ENCODE measurements at places on chromosomes 11 and 22. TPM values are rescaled to one million over a fixed set of nuclear protein-coding genes. Genes with fewer than 3 reads are reported as not detected.

DNA sequence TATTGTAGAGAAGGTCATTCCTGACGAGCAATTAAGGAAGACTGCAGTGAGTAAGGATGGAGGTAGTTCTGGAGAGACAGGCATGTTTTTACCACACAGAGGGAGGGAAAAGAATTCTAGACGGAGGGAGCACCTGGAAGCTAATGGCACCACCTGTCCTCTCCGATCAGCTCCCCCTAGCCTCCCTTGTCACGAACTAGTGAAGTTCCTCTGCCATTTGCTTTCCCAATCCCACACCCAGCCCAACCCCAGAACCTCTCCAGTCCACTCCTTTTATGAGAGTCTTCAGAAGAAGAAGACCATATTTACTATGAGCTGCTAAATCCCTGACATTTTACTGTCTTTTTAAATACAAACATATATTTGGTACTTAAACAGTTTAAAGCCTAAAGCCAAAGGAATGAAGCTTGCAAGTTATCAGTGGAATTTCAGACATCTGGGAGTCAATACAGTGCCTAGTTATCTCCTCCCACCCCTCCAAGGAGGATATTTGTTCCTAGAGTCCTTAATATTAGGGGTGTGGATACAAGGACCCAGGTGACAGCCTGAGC, 46.1 kb upstream of the HSPA8 start:
- DNase-seq: no peak

SMIM35 gene
- not detected for total RNA-seq

DNA sequence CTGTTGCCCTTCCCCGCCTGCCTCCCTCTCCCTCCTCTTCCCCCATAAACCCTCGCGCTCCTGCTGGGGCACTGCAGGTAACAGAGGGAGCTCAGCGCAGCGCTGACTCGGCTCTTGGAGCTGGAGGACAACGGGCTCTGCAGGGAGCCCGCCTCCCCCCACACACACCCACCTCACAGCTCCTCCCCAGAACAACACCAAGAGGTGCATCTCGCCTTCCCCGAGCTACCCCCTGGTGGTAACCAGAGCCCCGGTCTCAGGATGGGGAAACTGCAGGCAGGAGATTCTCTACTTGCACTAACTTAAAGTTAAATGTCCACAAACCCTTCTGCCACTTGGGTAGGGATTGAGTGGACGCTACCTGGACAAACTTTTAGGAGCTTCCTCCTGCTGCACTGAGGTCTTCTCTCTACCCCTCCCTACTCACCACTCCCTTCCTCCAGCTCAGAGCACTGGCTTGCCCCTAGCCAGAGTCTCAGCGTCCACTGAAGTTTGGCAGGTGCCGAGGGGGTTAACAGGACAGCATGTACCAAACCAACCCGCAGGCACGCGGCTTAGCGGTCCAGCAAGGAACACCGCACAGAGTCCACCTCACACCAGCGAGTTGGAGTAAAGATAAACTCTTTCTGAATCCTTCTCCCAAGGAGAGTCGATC, 4.0 kb upstream of the SCN4B start:
- DNase-seq: no peak

MRGPRF gene
- total RNA-seq: 29.8 TPM

DNA sequence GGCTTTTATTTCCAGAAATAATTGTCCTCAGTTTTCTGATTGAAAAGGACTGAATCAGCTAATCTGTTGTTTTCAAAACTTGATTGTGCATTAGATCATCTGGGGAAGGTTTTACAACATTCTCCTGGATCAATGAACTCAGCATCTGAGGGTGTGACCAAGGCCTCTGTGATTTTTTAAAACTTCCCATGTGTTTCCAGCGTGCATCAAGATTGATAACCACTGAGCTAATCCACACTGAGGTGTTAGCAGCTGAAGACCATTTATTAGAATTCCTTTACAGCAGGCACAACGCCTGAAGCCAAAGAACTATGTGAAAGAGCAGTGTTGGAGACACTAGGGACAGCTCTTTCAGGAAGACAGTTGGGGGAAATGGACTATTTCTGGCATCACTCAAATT, 10.2 kb downstream of the VSTM5 start:
- no peak for DNase-seq

DNA sequence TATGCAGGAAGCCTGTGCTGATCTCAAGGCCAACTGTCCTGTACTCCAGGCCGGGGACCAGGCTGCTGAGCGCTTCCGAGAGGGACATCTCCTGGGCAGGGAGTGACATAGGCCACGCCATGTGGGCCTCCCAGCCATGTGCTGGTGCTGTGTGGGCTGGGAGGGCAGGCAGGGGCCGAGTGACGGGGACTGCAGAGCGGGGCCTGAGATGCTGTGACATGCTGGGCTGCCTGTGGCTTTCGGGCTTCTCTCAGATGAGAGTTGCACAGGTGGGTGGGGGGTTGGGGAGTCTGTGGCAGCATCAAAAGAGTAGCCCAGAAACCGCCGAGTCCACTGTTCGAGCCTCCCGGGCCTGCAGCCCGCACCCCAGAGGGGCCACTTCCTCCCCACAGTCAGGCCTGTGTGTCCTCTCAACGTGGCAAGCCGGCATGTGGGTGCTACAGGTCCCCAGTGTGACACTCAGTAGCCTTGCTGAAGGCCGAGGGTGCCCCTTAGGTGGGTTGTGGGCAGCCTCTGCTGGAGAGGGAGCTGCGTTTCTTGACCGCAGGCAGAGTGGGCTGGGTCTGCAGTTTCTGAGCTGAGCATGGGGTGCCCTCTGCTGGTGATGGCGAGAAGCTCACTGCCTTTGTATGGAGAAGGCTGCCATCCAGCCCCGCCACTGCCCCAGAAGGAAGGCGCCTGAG, 101.2 kb downstream of the BCR start:
- peak; percentile 94 for DNase-seq

DNA sequence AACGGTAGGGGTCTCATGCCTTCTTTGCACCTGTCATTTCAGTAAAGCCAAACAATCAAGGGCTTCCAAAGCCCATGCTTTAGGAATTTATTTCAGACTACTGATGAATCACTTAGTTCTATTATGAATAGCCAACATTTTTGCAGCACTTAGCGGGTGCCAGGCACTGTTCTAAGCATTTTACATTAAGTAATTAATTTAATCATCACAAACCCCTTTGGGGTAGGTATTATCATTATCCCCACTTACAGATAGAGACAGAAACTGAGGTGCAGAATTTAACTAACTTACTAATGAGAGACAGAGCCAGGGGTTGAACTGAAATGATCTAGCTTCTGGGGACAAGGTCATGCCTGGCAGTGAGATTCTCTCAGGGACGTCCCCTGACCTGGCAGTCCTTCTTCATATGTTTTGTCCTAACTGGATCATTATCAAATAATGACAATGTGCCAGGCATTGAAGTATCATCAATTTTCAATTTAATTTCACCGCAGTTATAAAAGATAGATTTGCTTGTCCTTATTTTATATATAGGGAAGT, 31.7 kb upstream of the NAV2 start:
- DNase-seq: no peak

- DNase-seq: no peak
Measured at GRCh38 chr22:32132126-32132525, 27.0 kb downstream of the C22orf42 start.

DNA sequence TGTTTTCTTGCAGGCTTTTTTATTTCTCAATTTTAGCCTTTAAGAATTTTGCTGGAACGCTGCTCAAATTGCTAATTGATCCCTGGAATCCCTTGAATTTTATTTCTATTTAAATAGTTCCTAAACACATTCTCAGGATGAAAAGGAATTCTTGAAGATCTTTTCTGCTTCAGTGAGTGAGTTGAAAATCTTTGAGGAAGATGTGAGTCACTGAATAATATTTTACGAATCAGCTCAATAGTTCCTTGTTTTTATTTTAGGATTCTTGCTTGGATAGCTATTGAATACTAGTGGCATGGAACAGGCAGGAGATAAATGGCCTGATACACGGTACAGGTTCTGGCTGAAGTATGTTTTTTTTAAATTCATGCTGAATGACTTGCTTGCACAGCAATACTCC, 194.6 kb upstream of the CCDC90B start:
- DNase-seq: no peak

DSCAML1 gene
- total RNA-seq: 0.45 TPM

GRCh38 chr22:32686354-32686753, 115.2 kb upstream of the TIMP3 start:
- no peak for DNase-seq

GRCh38 chr11:18657673-18658072, 23.5 kb upstream of the SPTY2D1 start:
- no peak for DNase-seq

GRCh38 chr11:123217897-123218296, 22.8 kb upstream of the CLMP start:
- DNase-seq: no peak

- no peak for DNase-seq
Measured at GRCh38 chr11:122214567-122214966, 98.6 kb upstream of the BLID start.

DNA sequence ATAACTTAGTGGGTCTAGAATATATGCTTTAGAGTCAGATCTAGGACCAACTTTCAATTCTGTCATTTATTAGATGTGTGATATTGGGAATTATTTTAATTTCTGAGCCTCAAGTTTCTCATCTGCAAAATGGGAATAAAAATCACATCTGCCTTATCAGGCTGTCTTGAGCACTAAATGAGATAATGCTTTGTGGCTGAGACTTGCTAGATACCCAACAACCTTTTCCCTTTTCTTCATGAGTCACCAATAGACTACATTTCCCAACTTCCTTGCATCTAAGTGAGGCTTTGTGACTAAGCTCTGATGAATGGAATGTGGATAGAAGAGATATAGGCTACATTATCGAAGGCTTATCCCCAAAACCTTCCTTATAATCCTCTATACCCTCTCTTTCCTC, 220.7 kb upstream of the SESN3 start:
- DNase-seq: no peak

GRCh38 chr11:19767627-19768151, 55.1 kb downstream of the NAV2 start:
- no peak for DNase-seq

OR51B5 gene
- total RNA-seq: not detected

- DNase-seq: no peak
Measured at GRCh38 chr22:39727541-39727940, 157.0 kb downstream of the CACNA1I start.

- no peak for DNase-seq
Measured at GRCh38 chr22:48069256-48069655, 1306.8 kb downstream of the TBC1D22A start.

DNA sequence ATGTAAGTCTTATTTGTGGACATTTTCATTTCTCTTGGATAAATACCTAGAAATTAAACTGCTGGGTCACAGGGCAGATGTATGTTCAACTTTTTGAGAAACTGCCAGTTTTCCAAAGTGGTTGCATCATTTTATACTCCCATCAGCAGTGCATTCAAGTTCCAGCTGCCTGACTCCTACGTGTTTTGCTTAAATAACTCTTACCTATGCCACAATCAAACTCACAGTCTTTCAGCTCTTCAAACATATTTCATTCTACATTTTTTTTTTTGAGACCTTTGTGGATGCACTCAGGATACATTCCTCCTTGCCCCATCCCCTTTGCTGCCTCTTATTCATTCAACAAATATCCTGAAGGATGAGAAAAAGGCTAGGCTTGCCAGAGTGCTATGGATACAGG, 9.2 kb downstream of the TCF20 start:
- DNase-seq: no peak

GRCh38 chr11:121833970-121834369, 282.0 kb downstream of the BLID start:
- DNase-seq: no peak

DNA sequence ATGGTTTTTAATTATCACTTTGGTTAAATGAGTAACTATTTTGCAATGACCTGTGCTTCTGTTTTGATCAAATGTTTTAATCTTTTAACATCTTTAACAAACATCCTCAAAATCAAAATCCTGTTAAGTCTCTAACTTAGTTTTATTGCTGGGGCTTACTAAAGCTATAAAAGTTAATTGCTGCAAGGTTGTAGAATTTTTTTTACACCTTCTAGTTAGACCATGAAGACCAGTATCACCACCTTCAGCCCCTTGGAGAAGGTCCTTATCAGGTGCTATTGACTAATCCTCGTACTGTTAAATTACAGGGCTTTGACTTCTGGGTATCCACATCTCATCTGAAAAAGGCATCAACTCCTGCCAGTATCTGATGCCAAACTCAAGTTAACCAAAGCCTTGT, 12.3 kb upstream of the CABP2 start:
- DNase-seq: no peak

DNA sequence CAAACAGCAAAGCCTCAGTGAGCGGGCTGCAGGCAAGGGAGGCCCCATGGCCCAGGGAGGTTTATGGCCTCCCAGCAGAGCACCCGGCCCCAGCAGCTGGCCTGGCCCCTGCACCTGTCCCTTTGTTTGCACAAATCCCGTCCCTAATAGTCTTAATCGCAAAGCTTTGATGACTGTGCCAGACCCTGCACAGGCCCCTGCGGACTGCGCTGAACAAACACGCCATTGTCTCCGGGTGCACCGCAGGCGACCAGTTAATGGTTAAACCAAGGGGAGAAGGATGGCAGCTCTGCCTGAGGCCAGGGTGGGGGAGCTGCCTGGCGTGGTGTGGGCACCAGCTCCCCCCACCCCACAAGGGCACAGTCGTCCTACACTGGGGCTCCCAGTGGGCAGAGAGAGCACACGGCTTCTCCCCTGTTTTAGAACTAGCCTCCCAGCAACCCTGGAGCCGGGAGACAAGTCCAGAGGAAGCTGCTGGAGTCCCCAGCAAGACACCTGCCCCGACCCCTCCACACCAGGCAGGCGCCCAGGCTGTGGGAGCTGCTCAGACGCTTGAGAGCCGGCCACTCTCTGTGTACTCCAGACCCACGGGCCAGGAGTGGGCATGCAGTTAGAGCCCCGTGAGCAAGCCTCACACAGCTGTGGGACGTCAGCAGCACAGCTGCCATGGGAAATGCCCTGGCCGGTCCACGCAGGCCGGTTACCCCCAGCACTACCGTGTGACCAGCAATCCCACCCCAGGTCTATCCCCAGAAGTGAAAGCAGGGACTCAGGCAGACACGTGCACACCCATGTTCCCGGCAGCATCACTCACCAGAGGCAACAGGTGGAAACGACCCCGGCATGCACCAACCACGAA, 39.7 kb upstream of the TH start:
- DNase-seq: peak; percentile 41

DNA sequence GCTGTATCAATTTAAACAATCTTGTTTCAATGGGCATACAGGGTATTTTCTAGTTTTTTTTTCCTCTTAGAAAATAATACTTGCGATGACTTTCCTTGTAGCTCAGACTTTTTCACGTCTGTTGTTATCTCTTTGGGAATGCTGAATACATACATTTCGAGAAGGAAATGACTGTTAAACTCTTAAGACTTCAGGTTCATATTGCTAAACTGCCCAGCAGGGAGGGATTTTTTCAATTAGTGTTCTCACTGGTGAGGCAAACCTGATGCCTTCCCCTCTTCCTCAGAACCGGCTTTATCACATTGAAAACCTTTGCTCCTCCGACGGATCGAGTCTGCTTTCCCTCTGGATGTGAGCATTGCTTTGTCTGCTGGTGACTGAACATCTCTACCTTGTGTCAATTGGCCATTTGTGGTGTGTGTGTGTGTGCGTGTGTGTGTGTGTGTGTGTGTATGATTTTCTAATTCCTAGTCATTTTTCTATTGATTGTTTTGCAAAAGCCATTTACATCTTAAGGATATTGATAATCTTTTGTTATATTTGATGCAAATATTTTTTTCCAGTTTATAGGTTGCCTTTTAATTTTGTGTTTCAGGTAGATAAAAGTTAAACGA, 6.6 kb downstream of the NEAT1 start:
- peak; percentile 51 for DNase-seq

KLHDC7B gene
- 0.10 TPM for total RNA-seq
